ENCODE measurements at places on chromosomes 7 and 10. TPM values are rescaled to one million over a fixed set of nuclear protein-coding genes. Genes with fewer than 3 reads are reported as not detected.

The ADAM8 gene
- total RNA-seq: 0.18 TPM

The TMEM270 gene
- not detected for total RNA-seq

The CHRM2 gene
- not detected for total RNA-seq

The KAZALD1 gene
- total RNA-seq: 1.7 TPM

The TRIM4 gene
- 22.7 TPM for total RNA-seq

The CYP3A7 gene
- not detected for total RNA-seq

The ZCWPW1 gene
- 0.85 TPM for total RNA-seq

The ANKRD61 gene
- total RNA-seq: 0.09 TPM

The ECHS1 gene
- total RNA-seq: 71.7 TPM

The CYTH3 gene
- total RNA-seq: 8.0 TPM

The ELMO1 gene
- total RNA-seq: 38.6 TPM

The TRIM50 gene
- not detected for total RNA-seq

The POLR2J2 gene
- 2.6 TPM for total RNA-seq

The EN2 gene
- 0.09 TPM for total RNA-seq

The ZNF425 gene
- total RNA-seq: 1.9 TPM

The LRRC4 gene
- total RNA-seq: 1.3 TPM

The INHBA gene
- 4.5 TPM for total RNA-seq

The INA gene
- 0.18 TPM for total RNA-seq

The ZNF655 gene
- total RNA-seq: 26.9 TPM

The LGI1 gene
- not detected for total RNA-seq

The FFAR4 gene
- total RNA-seq: not detected

The PDZD7 gene
- total RNA-seq: 0.27 TPM

The GJC3 gene
- 0.09 TPM for total RNA-seq

The PNLIP gene
- not detected for total RNA-seq

The NANOS1 gene
- total RNA-seq: 0.18 TPM

The ANKRD7 gene
- total RNA-seq: 0.18 TPM

The NKX1-2 gene
- total RNA-seq: not detected

The PRSS37 gene
- total RNA-seq: not detected

The TFPI2 gene
- total RNA-seq: 79.7 TPM

The PRF1 gene
- total RNA-seq: not detected

The NHLRC2 gene
- 11.1 TPM for total RNA-seq

The SCART1 gene
- total RNA-seq: 1.3 TPM

The FBH1 gene
- total RNA-seq: 127 TPM

The TSPAN12 gene
- total RNA-seq: 10.7 TPM

The SH2D4B gene
- total RNA-seq: 0.09 TPM

The SKAP2 gene
- 11.1 TPM for total RNA-seq

The FAM25A gene
- total RNA-seq: not detected
